Astrocyte of the hippocampus (primary cell): ENCODE measurements at places on chromosomes 4 and X.
A peak's percentile ranks its signal among the peaks of the same experiment; 100 is the strongest.

GRCh38 chr4:169179609-169180521 is 90.9 kb downstream of the SH3RF1 start:
- DNase-seq, result peak; percentile 67

DNA sequence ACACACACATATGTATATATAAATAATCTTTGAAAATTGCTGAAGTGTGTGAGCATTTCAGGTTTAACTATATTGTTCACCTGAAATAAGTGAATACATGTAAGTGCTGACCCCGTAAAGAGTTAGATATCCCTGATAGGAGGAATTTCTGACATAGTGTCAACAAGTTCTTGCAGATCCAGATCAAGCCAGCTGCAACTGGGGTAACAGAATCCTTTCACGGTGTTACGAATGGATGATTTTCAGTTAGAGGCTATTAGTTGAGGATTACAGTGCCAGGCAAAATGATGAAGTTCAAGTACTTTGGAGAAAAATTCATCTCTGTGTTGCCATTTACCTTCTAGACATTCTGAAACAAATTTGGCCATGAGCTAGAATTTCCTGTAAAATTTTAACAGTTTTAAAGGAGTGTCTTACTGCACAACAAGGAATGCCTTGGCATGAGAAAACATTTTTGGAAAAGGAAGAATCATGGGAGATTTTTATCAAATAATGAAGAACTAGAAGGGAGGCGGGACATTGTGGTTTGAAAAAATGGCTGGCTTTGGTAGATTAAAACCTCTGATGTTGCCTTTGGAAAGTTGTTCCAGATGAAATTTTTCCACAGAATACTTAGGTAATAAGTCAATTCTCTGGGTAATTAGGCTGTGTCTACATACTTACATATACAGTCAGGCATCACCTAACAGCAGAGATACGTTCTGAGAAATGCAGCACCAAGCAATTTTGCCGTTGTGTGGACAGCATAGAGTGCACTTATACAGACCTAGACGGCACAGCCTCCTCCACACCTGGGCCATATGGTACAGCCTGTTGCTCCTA is 84.4 kb upstream of the FAT1 start:
- DNase-seq, result peak; percentile 57

GRCh38 chr4:80201252-80202151 is 4.2 kb downstream of the PRDM8 start:
- peak; percentile 62 for DNase-seq

GRCh38 chr4:8328866-8329559 is 59.5 kb downstream of the HTRA3 start:
- DNase-seq, result no peak

DNA sequence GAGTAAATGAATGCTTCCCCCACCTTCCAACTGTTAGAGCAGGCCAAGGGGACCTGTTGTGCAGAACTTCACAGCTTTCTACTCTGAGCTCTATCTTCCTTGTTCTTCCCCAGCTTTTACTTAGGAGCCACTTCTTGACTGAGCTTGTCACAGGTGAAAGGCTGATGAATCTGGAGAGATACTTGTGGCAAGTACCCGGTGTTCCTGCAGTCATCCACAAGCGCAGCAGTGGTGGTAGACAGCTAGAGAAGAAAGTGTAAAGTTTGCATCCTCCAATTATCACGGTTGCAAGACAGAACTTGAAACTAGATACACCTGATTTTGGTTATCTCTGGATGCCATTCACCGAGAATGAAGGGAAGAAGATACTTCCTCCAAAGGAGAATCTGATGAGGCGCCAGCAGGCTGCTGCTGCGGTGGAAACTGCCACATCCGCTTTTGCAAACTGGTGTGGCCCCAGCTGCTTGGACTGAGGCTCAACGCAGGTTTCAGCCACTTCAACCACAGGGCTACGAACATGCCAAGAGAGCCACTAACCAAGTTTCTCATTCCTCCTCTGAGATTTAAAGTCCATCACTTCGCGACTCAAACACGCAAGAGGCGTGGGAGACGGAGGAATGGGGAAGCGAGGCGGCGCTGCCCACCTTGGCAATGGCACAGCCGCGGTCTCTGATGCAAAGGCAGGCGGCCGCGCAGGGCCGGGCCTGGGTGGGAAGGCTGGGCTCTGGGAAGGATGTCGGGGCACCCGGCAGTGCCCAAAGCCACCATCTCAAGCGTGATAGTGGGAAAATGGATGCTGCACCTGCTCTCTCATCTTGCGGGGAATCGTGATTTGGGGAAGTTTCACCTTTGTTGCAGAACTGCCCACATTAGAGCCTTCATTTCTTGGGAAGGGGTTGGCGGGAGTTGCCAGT is 1.3 kb upstream of the FHIP1A start:
- DNase-seq, result peak; percentile 17

- no peak for DNase-seq
These were observed 103.6 kb downstream of the GUCY2F start for GRCh38 chrX:109378281-109378680.

DNA sequence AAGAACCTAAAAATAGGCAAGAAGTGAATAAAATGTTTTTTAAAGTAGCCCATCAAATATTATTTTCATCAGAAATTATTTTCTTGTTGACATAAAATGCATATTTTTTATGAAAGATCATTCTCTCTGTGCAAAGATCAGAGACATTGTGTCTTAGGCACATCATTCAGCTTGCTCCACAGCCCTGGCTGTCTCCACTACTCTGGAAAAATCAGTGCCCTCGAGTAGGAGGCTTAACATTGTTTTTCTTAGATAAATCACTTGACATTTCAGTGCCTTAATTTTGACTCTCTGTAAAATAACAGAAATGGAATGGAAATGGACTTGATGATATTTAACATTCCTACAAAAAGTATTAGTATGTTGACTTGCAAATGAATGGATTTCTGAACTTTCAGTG is 77.9 kb downstream of the FAT4 start:
- no peak for DNase-seq
